ENCODE measurements at places on chromosomes 7 and 10.
A peak's percentile ranks its signal among the peaks of the same experiment; 100 is the strongest.

GRCh38 chr7:74579800-74580685 is 77.5 kb upstream of the GTF2I start:
- no peak for DNase-seq

DNA sequence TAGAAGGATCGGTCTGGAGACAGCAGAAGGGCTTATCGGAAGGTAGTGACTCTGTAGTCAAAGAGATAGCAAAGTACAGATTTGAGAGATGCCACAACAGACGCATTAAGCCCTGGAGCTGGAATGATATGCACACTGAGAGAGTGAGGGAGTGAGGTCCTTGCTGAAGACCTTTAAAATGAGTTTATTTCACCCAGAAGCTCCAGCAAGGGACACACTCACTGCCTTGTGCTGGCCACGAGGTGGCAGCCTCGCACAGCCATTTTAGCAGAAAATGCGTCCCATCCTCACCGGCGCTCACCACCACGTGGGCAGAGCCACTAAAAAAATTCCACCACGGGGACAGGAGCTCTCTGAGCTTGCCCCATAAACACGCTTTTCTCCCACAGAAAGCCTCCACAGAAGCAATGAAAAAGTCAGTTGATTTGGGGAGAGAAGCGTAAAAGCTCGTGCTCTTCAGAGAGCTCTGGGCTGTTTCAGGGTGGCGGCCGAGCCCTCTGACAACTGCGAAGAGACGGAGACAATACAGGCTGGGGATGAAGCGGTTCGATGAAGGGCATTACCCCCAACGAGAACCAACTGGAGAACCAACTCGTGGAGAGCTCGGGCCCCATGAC is 163.0 kb upstream of the KLF14 start:
- DNase-seq: peak; percentile 82

GRCh38 chr7:88121335-88121734 is 98.5 kb downstream of the SRI start:
- no peak for DNase-seq

DNA sequence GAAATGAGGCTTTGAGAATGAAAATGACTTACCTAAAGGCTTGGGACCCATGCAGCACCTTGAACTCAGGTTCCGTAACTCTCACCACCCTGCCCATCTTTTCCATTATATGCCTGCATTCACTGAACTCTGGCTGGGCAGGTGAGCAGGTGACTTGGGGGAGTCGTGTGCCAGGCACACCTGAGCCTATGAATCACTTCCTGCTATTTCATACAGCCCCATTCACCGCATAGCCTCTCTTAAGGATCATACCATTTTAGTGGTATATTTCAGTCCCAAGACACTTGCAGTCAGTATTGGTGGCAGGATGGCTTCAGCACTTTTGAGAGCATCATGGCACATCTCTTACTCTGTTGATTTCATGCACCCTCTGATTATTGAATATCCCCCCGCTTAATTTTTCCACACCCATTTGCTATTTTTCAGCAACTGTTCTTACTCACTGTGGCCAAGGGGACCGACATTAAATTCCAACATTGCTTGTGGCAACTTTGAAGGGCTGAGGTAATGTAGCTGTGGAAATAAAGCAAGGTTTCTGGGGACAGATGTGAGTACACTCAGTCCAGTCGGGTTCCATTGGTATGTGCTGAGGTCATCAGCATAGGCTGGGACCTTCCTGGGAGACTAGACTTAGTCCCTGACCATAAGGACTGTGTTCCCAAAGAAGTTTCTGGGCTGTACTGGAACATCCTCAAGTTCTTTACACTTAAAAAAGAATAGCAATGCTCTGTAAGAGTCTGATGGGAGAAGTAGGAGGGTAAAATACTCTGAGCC is 39.8 kb upstream of the ZNF438 start:
- DNase-seq: no peak

Data from Right ventricle myocardium inferior (tissue), 1 donor.